ENCODE measurements at places on chromosomes 5 and 9.

- no peak for DNase-seq
Measured at GRCh38 chr9:94705162-94705702, 21.3 kb upstream of the AOPEP start.

DNA sequence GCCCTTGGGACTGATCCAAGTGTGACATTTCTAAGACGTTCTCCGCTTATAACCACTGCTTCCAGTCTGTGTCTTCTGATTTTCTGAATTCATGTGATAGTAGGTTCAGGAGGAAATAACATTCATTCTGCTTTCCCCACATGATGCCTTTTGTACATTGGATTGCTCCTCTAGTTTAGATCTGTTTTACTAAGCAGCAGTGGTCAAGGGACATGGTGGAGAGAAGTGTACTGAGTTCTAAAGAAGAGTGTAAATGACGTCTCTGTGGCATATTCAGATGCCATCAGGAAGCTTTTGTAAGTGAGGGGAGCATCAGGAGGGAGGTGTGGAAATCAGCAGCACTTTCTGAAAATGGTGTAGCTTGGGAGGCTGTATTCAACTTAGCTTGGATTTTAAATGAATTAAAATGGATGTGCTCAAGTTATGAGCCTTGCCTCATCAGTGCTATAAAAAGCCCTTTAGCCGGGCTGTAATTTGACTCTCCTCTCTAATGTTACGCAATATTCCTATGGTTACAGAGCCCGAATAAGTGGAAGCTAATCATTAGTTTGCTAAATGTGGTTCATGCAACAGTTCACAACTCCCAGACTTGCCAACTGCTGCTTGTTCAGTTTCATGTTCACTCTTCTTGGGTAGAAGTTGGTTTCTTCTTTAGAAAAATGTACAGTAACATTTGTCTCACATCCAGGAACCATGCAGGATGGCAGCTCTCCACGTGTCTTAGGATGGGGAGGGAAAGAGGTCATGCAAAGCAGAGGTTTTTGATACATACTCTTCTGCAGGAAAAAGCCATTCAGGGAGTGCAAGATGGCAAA lies 281.3 kb downstream of the ARHGAP26 start:
- DNase-seq: no peak

GRCh38 chr9:133141833-133142595 lies 21.0 kb upstream of the RALGDS start:
- no peak for DNase-seq

DNA sequence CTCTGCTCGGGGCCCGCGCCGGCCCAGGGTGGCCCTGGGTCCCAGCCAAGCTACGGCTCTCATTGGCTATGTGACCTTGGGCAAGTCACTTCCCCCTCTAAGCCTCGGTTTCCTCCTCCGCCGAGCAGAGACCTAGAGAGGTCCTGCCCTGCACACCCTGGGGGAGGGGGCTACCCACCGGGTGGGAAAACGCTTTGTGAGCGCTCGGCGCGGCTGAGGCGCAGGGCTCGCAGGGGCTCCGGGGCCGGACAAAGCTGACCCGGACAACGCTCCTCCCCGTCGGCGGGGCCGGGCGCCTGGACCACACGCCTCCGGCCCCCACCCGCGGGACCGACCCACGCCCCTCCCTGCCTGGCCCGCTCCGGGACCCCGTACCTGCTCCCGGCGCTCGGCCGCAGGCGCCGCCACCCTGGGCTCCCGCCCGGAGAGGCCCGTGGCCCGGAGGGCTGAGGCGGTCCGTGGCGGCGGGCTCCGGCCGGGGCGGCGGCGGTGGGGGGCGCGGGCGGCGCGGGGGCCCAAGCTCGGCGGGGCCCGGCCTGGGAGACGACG lies 85.7 kb upstream of the MELK start:
- DNase-seq: peak; percentile 31

DNA sequence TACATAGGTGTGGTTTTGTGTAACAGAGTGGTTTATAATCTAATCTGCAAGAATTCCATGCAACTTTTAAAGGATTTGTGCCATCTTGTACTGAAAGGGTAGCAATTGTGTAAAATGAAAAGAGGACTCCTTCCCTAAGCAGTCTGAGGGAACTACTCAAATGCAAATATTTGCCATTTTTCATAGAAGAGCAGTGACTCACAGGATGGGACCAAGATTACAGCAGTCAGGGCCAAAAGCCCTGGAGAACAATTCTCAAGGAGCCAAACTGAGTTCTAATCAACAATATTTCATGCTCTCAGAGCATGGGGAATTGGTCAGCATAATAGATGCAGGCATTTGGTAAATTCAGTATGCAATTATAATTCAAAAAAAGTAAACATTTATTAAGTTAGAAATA lies 495.8 kb downstream of the CHSY3 start:
- DNase-seq: no peak

Measured in stimulated activated CD4-positive, alpha-beta T cell treated with anti-CD3 and anti-CD28 coated beads, Interleukin-1b, Interleukin-23, amount 100 ng/mL, for 24 hours (primary cell).